Memory B cell (primary cell): ENCODE measurements at places on chromosomes 5 and 9.

DNA sequence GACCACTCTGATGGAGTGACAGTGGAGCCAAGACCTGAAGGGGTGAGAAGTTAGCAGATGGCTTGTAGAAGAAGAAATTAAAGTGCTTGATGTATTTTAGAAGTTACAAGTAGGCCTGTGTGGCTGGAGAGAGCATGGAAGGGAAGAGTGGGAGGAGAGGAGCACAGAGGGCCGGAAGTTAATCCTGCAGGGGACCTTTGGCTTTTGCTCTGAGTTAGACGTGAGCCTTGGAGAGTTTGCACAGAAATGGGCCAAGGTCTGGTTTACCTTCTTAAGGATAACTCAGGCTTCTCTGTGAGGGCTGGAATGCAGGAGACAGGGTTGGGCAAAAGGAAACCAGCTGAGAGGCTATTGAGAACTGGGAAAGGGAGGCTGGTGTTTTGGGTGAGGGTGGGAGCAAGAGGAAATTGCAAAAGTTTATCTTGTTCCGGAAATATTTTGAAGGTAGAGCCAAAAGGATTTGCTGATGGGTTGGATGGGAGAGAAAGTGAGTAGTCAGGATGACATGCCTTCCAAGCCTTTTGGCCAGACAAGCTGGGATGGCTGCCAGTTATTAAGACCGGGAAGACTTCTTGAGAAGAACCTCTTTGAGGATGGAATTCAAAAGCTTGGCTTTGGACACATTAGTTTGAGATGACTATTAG lies 17.5 kb upstream of the F2RL1 start:
- no peak for DNase-seq

DNA sequence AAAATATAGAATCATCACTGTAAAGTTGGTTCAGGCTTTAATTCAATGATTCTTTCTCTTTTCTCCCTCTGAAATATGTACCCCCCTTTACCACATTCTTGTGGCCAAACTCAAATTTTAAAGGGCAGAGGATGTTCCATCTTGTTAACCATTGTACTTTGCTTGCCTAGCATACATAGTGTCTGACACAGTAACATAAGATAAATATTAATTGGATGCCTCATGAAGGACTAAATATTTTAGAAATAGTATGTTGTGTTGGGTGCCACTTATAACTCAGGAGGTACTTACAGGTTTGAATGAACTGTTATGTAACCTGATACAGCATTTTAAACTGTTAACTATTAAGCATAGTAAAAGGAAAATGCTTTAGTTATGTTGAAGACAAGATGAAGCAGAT lies 71.5 kb downstream of the NIPBL start:
- no peak for DNase-seq

GRCh38 chr9:131603711-131604439 lies 58.6 kb downstream of the PRRT1B start:
- no peak for DNase-seq

GRCh38 chr5:59943452-59944113 lies 50.1 kb upstream of the PDE4D start:
- DNase-seq = no peak

- DNase-seq = peak; percentile 25
These were observed 128.7 kb downstream of the PALM2AKAP2 start for GRCh38 chr9:109908459-109909390.

GRCh38 chr5:8981016-8981415 lies 564.9 kb downstream of the SEMA5A start:
- no peak for DNase-seq

- no peak for DNase-seq
These were observed 25.4 kb downstream of the OGN start for GRCh38 chr9:92378865-92379560.

DNA sequence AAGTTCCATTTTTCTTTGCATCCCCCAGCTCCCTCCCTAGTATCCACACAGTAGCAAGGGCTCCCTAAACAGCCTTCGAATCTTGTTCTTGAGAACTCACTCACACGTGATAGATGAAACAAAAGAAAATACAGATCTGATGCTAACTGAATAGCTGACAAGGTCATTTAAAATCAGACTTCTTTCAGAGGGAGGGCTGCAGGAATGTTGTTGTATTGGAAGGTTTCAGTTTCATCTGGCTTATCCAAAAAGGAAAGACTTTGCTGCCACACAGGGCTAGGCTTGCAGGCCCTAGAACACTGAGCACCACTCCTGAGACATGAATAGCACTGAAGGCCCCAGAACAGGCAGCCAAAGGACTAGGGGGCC lies 3.2 kb downstream of the CD180 start:
- DNase-seq = no peak

DNA sequence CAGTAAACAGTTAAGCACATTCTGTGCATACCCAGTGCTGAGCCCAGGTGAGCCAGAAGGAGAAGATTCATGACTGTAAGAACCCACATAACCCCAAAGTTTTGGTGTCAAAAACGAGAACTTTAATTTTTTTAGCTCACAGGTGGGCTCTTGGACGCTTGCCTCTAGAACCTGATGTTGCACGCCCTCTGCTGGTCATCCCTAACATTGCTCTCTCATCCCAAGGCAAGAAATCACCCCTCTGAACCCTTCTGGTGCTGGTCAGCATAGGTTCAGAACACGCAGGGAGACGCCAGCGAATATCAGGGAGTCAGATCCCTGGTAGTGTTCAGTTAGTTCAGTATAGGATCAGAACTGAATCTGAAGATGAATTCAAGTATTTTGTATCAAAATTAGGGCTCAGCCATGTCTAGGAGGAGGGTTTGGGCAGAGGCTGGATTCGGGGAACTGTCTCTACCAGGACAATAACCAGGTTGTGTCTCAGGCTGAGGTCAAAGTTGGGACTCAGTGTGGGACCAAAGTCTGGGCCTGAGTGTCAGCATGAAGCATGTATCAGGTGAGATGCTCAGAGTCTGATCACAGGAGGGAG lies 4.1 kb upstream of the DNAJB5 start:
- no peak for DNase-seq

DNA sequence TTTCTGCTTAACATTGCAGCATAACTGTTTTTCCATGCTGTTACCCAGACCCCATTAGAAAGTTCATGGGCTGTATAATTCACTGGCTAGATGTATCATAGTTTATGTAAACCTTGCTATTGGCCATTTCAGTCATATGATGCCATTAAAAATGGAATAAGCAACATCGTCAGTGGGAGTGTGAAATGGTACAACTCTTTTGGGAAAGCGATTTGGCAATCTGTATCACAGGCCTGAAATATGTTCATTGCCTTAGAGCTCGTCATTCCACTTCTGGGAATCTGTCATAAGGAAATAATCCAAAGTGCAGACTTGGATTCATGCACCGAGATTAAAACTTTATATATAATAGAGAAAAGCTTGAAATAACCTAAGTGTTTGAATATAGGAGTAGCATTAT lies 77.9 kb upstream of the KLF4 start:
- no peak for DNase-seq

GRCh38 chr5:127988146-127988760 lies 95.3 kb upstream of the SLC12A2 start:
- DNase-seq = no peak

GRCh38 chr9:6632516-6633183 lies 12.9 kb downstream of the GLDC start:
- peak; percentile 32 for DNase-seq
